Left renal pelvis (tissue), 4 donors: ENCODE measurements at places on chromosomes 6 and 20. TPM values are rescaled to one million over a fixed set of nuclear protein-coding genes. Genes with fewer than 3 reads are reported as not detected.

NOTCH4 gene
- 14.3 TPM for polyA plus RNA-seq

CCDC167 gene
- polyA plus RNA-seq: 25.9 TPM

ZNF292 gene
- 39.3 TPM for polyA plus RNA-seq

SLC35F1 gene
- polyA plus RNA-seq: 2.5 TPM

SLC35D3 gene
- 0.11 TPM for polyA plus RNA-seq

TRIM26 gene
- 28.8 TPM for polyA plus RNA-seq

PHACTR1 gene
- polyA plus RNA-seq: 14.6 TPM

BNIP5 gene
- polyA plus RNA-seq: 0.19 TPM

SLA2 gene
- polyA plus RNA-seq: 0.24 TPM

FAM83C gene
- polyA plus RNA-seq: not detected

GJA1 gene
- 51.8 TPM for polyA plus RNA-seq
